ENCODE measurements at places on chromosomes 6 and 20.

GRCh38 chr6:145850671-145851070 lies 36.1 kb upstream of the FBXO30 start:
- DNase-seq = no peak

DNA sequence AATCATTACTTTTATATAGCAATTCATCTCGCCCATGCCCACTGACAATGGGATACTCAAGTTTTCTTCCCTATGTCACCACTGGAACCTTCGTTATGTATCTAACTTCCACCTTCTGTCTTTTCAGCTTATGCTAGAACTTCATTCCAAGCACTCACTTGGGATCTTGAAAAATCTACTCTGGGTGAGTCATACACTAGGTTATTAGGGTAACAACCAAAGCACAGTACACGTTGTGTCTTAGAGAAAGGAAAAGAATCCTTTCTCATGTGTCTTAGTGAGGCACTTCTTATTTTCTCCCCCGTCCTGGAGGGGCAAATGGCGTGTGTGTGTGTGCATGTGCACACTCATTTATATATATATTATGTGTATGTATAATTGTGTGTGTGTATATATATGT lies 18.3 kb upstream of the FAM162B start:
- no peak for DNase-seq

GRCh38 chr6:142246960-142247359 lies 54.8 kb upstream of the ADGRG6 start:
- DNase-seq = no peak

GRCh38 chr20:36030149-36030548 lies 61.8 kb downstream of the CNBD2 start:
- no peak for DNase-seq

- no peak for DNase-seq
These were observed 73.8 kb downstream of the EYA4 start for GRCh38 chr6:133314947-133315346.

DNA sequence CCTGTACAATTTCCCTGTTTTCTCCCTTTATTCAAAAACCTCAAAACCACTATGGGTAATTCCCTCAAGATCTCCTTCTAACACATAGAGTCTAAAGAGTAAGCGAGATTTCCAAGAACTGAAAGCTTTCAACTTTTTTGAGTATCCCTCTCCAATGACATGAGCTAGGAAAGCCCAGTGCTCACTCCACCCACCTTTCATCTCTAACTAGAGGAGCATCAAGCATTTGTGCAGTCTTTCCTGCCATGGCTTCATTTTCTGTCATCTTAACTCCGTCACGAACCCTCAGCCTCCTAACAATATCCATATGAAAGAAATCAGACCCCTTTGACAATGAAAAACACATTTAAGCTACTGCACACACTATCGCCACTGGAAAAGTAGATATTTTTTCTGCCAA lies 91.9 kb upstream of the SUPT3H start:
- no peak for DNase-seq

DNA sequence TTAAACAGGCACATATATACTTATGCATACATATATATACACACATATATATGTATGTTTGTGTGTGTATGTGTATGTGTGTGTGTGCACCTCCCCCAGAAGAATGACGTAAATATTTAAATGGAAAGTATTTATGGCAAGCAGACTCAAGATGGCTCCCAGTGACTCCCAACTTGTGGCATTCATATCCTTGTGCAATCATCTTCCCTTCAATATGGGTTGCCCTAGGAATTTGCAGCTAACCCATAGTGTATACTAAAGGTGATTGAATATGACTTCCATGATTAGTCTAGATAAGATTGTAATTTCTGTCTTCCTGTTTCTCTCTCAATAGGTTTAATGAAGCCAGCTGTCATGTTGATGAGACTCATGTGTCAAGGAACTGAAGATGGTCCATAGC lies 127.6 kb downstream of the TRDN start:
- DNase-seq = no peak
